ENCODE measurements at places on chromosomes 16 and 17.

DNA sequence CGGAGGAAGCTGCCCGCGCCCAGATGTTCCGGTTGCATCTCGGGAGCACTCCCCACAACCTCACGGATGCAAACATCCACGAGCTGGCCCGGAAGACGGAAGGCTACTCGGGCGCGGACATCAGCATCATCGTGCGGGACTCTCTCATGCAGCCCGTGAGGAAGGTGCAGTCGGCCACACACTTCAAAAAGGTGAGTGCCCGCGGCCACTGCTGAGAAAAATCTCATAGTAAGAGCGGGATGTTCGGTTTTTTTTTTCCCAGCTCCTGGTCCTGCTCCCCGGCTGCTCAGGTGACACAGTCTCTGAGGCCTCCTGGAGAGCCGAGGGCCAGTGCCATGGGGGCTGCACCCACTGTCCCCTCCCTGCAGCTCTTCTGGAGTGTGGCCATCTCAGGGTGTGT lies 9.3 kb downstream of the PDF start:
- no peak for DNase-seq

GRCh38 chr16:83105279-83106077 lies 478.7 kb downstream of the CDH13 start:
- no peak for DNase-seq

DNA sequence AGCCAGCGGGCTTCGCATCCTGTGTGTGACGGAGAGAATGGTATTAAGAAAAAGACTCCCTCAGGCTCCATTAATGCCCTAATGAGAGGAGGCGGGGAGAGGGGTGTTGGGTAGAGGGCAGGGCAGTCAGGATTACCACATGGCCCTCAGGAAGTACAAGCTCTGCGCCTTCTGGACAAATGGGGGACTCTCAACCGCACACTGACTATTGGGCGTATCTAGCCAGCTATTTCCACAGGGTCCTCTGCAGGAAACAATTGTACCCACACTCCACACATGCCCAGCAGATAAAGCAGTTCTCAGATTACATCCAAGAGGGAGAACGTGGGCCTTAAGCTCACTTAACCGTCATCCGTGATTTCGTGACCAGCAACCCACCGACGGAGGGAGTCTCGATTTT lies 14.7 kb downstream of the NXN start:
- DNase-seq, result no peak

DNA sequence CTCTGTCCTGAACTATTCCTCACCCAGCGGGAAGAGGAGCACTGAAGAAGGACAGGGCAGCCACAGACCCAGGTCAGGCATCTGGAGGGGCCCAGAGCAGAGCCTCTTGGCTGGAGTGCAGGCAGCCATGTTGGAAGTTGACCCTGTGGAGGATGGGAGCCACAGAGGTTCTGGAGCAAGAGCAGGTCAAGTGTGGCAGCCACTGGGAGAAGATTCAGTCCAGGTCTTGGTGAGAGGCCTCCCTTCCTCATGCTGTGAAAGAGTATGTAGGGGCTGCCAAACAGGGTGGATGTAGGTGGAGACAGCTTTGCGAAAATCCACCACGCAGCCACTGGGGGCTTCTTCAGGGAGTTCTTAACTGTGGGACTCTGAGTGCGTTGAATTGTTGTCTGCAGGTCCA lies 590 bp upstream of the CD79B start:
- no peak for DNase-seq

Measured in C1 segment of cervical spinal cord (tissue), 14 donors.